Cardiac septum (tissue), 1 donor: ENCODE measurements at places on chromosomes 5 and 9. TPM values are rescaled to one million over a fixed set of nuclear protein-coding genes. Genes with fewer than 3 reads are reported as not detected.

GRCh38 chr5:108382784-108383330, 959 bp upstream of the FBXL17 start:
- DNase-seq, result no peak

DNA sequence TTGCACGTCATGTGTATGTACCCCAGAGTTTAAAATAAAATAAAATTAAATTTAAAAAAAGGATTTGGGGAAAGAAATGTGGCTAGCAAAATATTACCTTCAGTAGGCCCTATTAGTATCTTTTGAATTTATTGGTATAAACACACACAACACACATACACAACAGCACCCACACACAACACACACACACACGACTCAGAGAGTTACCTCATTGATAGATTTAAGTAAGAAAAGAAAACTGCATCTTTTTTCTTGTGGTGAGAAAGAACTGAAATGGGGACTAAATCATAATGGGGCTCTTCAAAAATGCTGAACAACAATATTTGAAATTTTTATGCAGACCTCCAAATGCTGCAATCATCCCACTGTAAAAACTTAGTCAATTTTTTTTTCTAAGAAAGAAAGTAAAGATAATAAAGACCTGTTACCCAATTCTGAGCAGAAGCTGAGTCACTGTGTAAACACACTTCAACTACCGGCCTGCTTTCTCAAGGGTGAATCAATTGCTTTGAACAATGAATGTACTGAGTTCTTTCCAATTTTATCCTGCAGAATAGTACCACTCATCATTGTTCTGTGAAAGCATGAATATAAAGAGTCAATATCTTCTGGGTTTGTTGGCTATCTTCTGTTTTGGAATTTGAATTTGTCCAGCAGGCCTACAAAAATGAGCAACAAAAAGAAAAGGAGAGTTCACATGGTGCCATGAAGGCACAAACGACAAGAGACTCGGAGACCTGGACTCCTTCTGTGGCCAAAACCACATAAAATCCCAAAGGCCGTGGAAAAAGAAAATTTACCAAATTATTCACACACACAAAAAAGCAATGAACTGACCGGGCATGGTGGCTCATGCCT, 57.9 kb upstream of the CCNG1 start:
- DNase-seq, result no peak

The SPATA31C1 gene
- total RNA-seq, result not detected

DNA sequence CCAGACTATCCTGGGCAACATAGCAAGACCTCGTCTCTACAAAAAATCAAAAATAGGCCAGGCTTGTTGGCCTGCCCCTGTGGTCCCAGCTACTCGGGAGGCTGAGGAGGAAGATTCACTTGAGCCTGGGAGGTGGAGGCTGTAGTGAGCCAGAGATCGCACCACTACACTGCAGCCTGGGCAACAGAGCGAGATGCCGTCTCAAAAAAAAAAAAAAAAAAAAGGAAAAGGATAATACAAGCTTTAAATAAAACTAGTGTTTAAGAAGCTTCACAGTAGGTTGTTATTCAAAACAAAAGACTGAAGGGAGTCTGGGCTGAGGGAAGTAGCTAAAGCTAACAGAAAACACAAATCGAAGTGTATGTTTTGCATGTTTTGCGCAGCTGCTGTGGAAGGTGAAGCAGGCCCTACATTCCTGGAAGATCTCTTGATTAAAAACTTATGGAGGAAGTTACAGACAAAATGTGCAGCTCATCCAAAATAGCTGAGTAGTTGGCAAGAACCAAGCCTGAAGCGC, 581 bp upstream of the C9orf40 start:
- DNase-seq, result no peak

DNA sequence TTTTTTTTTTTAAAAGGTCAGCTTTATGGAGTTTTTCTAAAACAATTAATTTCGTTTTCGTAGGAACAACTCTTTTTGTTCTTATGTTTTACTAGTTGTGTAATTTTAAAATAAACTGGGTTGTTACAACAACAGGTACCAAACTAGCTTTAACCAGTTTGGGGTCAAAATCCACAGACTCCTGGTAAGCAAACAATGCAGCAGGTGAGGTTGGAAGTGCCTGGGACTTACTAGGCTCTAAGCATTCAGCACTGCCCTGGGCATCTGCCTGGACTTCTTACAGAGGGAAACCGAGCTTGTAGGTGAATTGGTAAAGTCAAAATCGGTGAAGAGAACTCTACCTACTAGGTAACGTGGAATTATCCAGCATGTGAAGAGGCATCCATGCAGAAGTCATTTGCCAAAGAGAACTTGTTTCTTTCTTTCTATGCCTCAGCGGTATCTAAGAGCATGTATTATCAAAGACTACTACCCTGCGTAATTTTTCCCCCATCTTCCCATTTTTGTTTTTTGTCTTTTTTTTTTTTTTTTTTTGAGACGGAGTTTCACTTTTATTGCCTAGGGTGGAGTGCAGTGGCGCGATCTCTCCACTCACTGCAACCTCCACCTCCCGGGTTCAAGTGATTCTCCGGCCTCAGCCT, 145.4 kb downstream of the KCTD16 start:
- DNase-seq, result no peak

GRCh38 chr5:68922172-68922987, 171.4 kb upstream of the SLC30A5 start:
- DNase-seq, result no peak

GRCh38 chr5:137649228-137649935, 86.5 kb downstream of the KLHL3 start:
- no peak for DNase-seq
